NCI-H146 (cell line): ENCODE measurements at places on chromosomes 16 and 17.

GRCh38 chr17:76791053-76791980, 53.4 kb downstream of the MFSD11 start:
- DNase-seq: peak; percentile 45

DNA sequence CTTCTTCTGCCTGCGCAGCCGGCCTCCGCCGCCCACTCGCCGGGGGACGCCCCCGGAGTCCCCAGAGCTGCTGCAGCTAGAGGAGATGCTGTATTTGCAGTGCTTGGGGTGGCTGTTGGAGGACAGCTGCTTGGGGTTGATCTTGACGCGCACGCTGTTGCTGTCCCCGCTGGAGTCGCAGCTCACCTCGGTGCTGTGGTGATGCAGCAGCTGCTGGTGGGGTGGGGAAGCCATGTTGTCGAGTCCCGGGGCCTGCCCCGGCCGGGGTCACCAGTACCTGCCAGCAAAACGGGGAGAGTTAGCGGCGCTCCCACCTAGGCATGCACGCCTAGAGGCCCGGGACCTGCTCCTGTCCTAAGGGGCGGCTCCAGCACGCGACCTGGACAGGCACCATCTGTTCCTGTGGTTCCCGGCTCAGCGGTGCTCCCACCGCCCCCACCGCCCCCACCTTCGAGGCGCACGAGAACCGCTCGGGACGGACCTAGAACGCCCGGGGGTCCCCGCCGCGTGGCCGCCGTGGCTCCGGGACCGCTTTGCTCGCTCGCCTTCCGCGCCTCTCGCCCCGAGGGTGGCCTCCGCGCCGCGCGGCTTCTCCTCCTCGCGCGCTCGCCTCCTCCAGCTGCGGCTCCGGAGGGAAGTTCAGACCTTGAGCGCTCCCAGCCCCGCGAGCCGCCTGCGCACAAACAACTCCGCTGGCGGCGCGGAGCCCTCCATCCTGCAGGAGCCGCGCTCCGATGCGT, 863 bp downstream of the ADCY9 start:
- peak; percentile 76 for DNase-seq

- no peak for DNase-seq
Measured at GRCh38 chr16:1786242-1787055, 3.7 kb downstream of the NUBP2 start.

DNA sequence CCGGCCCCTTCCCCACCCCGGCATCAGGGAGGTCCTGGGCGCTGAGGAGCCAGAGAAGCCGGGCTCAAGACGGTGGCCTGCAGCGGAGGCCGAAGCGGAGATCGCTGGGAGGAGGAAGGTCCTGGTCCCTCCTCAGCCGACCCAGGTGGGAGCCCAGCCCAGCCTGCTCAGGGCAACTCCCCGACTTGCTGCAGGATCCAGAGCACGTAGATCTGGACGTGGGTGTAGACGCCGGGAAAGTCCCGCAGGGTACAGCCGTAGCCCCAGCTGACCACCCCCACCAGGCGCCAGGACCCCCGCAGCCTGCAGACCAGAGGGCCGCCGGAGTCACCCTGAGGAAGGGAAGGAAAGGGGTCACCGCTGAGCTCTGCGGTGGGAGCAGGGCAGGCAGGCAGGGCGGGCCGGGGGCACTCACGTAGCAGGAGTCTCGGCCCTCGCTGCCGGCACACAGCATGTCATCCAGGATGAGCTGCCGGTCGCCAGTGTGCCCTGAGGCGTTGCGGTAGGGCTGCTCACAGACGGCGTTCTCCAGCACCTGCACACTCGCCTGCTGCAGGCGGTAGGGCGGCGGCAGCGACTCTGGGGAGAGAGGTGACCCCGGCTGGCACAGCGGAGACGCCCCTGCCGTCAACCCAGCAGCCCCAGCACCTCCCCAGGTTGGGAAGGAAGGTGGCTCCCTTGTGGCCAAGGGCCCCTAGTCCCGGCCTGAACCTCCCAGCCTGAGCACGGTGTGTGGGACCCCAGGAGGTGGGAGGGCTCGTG, 5.4 kb downstream of the TPSD1 start:
- peak; percentile 87 for DNase-seq

DNA sequence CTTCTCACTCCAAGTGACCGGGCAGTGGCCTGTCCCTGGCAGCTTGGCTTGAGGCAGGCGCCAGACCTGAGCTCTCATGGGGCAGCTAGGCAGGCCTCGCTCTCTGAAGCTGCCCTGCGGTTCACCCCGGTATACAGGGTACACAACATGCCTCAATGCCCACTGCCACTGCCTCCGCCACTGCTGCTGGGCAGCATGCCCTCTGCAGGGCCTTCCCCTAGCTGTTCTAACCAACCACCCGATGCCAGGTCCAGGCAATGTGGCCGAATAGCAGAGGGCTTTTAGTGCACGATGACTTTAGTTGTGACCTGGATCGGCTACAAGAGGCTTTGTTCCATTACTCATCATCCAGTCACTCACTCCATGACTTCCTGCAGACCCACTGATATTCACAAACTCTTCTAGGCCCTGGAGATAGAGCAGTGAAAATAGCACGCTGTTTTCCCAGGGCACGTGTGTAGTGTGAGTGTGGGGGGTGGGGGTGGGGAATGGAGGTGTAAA, 19.7 kb downstream of the CDC42EP4 start:
- no peak for DNase-seq

- DNase-seq: no peak
Measured at GRCh38 chr16:27083861-27084261, 17.1 kb downstream of the C16orf82 start.

- peak; percentile 44 for DNase-seq
Measured at GRCh38 chr17:9322326-9322725, 253.3 kb downstream of the STX8 start.

GRCh38 chr16:18024611-18025010, 311.9 kb downstream of the NPIPA8 start:
- no peak for DNase-seq

- DNase-seq: no peak
Measured at GRCh38 chr17:29195465-29196081, 15.4 kb upstream of the MYO18A start.

DNA sequence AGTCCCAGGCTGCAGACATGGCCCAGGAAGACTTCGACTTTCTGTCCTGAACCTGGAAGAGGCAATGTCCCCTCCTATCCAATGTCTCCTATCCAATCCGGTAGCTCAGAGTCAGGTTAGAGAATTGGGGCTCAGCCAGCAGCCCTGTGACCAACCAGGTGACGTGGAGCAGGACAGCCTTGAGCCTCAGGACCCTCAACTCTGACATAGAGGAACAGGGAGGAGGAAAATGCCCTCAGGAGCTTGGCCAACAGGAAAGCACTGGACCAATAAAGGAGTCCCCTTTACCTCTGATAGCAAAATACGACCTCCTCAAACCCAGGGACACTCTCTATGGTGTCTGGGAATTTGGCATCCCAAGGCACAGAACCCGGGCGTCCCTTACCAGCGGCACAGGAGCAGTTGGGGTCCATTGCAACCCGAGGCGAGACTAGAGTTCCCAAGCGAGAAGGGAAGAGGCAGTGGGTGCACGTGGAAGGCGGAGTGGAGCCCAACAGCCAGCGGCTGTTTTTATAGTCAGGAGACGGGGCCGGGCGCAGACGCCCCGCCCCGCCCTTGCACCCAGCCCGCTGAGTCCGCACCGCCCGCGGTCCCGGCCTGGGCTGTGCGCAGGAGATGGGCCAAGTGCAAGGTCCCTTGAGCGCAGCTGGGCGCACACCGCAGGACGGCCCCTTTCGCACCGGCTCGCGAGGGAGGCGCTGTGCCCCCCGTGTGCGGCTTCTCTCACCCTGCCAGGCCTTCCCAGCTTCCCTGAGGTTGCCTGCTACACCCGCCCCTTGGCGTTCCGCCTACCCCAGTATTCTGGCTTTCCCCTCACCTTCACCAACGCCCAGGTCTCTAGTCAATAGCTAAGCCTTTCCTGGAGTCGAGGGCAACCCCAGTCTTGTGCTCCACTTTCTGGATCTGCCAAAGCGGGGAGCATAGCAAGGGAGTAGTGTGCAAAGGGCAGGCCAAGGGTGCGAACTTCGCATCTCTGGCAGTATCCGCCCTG, at the start of gene MT1G:
Gene MT1G (minus strand): TSS at position 485 of the 991 bp plus-strand sequence. CDS start 72 bp downstream, at position 413.
- DNase-seq: peak; percentile 44

- DNase-seq: no peak
Measured at GRCh38 chr16:17431968-17432625, 38.7 kb downstream of the XYLT1 start.

DNA sequence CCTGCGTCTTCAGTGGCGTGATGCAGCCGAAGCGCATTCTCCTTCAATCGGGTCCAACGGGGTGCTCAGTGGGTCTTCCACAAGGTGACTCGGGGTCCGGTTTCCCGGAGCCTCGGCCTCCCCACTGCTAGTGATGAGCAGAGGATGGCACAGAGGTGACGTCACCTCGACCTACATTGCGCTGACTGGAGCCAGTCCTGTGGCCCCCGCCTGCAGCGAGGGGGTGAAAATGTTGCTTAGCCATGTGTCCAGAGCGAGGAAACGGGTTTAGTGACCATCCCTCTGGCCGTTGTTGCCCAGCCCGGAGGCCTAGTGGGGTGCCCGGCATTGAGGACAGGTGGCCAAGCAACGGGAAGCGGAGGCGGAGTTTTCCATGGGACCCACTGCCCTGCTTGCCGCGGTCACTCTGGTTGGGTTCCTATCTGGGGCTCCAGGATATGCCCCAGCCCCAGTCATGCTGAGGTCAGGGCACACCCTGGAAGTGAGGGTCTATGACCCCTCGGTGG, 190.6 kb upstream of the CIBAR2 start:
- no peak for DNase-seq

DNA sequence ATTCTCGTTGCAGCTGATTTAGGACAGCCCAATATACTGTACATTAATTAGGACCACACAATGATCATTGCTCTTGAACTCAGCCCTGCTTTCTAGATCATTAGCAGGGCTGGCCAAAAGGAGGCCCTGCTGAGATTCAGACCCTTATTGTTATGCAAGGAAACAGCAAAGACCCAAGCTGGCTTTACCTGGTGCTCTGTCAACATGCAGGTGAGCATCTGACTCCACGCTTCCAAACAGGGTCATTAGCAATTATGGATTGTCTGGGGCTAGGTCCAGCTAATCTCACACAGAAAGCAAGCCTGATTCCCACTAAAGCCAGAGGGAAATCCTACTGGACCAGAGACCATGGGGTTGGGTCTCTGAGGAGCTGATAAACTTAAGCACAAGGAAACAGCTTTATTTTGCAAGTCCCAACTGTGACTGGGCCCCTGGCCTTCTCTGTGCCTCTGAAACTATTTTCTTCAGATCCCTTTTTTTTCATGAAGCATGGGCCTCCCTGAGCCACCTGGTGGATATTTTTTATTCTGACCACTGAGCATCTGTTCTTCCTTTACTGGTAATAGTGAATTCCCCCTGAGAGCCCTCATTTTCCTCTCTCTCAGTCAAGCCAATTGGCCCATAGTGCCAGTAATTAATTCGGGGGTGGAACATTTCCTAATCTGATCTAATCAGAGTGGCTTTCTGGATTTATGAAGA, 236.1 kb downstream of the GRIN2A start:
- DNase-seq: no peak

GRCh38 chr17:72691586-72691985, 400.9 kb downstream of the SLC39A11 start:
- DNase-seq: no peak

DNA sequence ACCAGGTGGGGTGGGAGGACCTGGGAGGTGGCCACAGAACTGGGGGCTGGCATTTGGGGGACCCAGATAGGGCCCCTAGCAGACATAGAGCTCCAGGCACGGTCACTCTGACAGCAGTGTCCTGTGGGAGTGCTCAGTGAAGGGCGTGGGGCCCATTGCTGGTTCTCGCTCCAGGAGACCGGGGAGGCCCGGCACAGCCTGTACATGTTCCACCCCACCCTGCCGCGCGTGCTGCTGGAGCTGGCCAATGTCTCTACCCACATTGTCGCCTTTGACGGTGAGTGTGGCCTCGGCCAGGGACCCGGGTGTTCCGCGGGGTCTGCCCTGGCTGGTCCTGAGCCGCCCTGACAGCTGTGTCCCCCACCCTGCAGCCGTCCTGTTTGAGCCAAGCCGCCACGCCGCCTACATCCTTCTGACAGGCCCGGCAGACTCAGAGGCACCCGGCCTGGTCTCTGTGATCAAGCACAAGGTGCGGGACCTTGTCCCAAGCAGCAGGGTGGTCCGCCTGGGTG, 11.2 kb downstream of the RGS11 start:
- no peak for DNase-seq

DNA sequence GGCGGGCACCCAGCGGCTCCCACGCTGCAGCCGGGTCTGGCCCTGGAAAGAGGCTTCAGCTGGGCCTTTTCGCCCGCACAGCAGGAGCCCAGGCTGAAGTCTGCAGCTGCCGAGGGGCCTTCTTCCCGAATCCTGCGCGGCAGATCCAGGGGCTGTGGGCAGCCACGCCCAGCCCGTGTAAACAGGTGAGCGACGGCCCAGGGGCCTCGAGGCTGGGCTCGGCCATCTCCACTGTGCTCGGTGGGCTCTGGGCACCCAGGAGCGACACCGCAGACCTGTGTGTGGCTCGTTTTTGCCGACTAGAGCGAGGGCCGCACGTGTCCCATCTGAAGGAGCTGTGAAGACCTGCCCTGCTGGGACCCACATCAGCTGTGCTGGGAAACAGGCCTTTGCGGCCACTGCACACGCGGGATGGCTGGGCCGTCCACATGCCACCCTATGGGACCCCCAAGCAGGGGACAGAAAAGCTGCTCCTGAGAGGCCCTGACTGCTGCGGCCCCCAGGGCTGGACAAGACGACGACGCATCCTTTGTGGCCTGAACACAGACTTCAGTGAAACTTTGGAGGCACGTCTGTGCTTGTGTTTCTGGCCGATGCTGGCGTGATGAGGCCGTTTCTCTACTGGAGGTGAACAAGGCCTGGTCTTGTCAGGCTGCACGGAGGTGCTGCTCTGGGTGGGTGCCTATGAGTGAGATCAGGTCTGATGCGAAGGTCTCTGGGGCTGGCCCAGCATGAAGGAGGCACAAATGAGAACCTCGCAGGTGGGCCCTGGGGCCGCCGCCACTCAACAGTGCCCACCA, 5.2 kb upstream of the APRT start:
- no peak for DNase-seq

DNA sequence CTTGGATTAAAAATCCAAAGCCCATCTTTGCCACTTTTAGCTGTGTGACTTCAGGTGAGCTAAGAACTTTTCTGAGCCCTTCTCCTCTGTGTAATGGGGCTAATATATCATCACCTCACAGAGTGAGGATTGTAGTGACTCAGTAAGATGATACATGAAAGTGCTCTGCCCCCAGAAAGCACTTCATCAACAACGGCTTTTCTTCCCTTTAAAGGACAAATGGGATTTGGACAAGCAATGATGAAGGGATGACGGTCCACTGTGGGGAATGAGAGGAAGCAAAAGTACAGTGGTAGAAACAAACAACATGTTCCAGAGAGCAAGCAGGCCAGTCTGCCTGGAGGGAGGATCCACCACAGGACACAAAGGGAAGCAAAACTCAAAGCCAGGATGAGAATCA, 14.3 kb upstream of the TMED6 start:
- DNase-seq: no peak

- no peak for DNase-seq
Measured at GRCh38 chr16:22614271-22614947, 103.7 kb downstream of the NPIPB5 start.

DNA sequence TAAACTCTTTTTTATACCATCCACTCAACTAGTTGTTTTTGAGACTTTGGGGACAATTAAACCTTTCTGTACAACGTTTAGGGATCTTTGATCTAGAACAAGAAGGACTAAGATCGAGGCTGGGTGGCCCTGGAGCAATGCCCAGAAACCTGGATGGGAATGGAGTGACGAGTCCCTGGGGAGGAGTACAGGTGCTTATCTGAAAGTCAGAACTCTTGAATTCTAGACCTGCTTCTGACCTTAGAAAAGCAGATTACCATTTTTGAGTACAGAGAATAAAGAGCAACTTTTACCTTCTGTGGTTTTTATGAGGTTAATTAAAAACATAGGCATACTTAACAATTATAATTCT, 17.8 kb downstream of the UBE2Z start:
- no peak for DNase-seq
